Right cardiac atrium (tissue), 5 donors: ENCODE measurements at places on chromosomes 1 and 21.

DNA sequence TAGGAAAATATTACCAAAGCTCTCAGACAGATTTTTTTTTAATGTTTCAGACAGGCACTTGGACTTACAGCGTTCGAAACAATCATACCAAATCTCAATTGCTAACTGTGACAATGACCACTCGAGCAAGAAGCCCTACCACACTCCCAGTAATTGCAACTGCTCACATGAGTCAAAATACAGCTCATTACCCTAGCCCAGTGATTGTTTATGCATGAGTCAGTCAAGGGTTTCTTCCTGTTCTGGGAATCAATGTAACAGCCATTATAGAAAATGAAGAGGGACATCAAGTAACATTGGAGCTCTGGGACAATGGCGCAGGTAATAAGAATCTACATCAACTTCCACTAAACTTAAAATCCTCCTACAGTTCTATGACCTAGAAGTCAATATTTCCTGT lies 56.1 kb upstream of the SH3GLB1 start:
- no peak for DNase-seq

DNA sequence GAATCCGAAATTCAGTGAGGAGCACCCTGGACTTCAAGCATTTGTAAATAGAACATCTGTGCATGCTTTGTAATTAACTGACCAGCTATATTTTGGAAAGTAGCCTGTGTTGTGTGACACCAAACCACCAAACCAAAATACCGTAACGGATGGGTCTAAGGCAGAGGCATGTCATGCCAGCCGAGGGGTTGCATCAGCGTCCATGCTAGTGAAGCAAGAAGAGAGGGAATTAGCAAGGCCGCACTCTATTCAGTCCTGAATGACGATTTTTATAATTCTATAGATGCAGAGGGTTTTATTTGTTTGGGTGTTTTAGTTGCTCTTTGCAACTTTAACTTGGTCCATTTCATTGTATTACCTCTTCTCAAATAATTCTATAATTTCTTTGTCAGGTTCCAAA lies 116.8 kb upstream of the SMYD2 start:
- no peak for DNase-seq

DNA sequence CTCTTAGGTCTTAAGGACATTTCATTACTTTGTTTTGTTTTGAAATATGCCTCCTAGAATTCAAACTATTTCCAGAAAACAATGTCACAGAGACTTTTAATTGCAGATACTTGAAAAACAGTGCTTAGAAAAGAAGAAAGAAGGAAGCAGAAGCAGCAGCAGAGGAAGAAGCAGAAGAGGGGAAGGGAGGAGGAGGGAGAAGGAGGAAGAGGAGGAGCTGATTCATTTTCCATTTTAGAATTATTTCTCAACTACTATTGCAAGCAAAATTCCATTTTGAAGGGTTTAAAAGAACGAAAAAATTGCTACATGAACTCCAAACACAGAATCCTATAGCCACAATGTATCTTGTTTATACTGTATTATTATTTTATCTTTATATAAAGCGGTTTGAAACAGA lies 13.9 kb downstream of the RC3H1 start:
- no peak for DNase-seq

DNA sequence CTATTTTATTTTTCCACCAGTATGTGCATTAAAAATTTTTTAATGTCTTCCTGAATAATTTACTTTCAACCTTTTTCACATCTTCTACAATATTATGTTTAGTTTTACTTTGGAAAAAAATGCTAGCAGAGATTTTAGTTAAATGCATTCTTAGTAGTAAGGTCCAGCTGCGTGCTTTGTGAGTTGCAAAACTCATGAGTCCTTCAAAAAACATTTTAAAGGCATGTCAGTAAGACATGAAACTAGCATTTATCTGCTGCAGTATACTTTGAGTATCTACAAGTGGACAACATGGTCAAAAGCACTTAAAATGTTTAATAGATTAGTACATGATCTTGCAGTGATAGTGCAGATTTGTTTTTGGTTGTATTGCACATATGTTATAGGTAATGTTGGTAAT lies 139.0 kb downstream of the HS2ST1 start:
- DNase-seq, result no peak

DNA sequence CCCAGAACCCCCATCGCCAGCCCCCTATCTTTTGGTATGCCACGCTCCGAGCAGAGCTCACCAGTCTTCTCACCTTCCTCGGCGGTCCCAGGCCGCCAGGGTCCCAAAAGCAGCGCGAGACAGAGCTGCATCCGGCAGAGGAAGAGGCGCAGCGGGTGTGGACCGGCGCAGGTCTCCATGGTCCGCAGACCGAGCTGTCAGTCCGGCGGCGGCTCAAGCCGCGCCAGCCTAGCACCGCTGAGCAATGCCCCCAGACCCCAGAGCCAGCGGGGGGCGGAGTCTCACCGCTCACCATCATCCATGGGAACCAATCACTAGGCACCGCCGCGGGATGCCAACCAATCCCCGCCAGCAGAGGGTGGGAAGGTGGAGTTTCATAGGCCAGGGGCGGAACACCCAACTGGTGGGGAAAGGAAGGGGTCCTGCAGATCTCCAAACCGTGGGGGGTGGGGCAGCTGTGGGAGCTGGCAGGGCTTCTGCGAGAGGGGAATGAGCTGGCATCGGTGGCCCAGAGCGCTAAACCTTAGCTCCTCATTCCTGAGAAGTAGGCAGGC lies at the start of gene EPHA10:
TSS of gene EPHA10 (minus strand) at position 233 of the 554 bp plus-strand sequence. CDS start at position 179, 54 bp downstream.
- no peak for DNase-seq

DNA sequence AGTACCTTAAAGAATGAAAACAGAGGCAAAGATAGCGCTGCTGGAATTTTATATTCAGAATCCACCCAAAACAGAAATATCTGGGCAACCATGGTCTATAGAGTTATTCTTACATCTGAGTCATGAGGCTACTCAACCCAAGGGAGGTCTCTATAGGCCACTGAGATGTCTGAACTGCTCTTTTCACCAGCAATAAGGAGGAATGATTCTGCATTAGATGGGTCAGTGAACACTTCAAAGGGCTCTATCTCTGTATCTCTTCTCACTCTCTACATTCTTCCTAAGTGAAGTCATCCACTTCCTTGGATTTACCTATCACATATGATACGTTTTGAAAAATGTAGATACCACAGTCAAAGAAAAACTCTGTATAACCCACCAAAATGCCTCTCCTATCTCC lies 90.2 kb upstream of the NGF start:
- no peak for DNase-seq

- no peak for DNase-seq
Measured at GRCh38 chr1:200483491-200484143, 73.8 kb upstream of the ZNF281 start.

DNA sequence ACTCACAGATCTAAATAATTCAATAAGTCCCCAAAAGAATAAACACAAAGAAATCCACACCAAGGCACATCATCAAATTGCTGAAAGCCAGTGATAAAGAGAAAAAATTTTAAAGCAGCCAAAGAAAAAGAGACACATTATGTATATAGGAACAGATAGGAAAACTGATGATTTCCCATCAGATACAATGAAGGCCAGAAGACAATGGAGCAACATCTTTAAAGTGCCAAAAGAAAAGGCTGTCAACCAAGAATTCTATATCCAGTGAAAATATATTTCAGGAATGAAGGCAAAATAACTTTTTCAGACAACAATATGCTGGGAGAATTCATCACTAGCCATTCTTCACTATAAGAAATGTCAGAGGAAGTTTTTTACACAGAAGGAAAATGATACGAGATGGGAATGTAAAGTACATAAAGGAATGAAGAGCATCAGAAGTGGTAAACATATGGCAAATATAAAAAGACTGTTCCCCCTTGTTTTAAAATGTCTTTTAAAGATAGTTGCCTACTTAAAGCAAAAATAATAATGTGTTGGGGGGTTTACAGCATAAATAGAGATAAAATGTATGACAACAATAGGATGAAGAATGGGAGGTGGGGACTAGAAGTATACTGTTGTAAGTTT lies 9.4 kb upstream of the MYOG start:
- no peak for DNase-seq

DNA sequence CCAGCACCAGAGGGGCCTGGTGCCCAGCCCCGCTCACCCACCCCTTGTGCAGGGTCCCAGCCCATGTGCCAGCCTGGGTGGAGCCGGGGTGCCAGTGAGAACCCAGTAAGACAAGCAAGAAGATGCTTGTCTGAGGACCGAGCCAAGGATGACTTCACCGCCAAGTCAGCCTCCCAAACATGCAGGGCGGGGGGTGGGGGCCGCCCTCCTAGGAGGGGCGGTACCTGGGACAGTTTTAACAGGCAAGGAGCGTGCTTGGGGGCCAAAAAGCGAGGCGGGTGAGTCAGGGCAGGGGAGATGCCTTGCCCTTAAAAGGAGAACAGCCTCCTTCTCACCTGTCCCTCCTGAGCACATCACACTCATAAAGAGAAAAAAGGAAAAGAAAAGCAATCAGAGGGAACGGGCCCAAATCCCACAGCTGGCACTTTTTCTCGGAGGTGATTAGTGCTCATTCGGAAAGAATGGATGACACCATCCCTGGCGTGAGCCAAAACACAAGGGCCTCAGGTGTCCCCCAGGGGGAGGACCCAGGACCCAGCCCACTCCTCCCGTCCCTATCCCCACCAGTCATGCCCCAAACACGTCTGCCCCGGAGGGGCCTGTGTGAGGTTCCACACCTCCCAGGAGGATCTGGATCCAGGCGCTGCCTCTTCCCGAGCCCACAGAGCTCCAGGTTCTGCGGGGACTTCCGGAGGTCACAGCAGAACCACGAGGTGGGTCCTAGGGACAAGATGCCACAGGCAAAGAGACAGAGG lies 77.6 kb upstream of the IFFO2 start:
- no peak for DNase-seq

GRCh38 chr1:205670150-205670446 lies 10.2 kb downstream of the SLC45A3 start:
- DNase-seq, result no peak

DNA sequence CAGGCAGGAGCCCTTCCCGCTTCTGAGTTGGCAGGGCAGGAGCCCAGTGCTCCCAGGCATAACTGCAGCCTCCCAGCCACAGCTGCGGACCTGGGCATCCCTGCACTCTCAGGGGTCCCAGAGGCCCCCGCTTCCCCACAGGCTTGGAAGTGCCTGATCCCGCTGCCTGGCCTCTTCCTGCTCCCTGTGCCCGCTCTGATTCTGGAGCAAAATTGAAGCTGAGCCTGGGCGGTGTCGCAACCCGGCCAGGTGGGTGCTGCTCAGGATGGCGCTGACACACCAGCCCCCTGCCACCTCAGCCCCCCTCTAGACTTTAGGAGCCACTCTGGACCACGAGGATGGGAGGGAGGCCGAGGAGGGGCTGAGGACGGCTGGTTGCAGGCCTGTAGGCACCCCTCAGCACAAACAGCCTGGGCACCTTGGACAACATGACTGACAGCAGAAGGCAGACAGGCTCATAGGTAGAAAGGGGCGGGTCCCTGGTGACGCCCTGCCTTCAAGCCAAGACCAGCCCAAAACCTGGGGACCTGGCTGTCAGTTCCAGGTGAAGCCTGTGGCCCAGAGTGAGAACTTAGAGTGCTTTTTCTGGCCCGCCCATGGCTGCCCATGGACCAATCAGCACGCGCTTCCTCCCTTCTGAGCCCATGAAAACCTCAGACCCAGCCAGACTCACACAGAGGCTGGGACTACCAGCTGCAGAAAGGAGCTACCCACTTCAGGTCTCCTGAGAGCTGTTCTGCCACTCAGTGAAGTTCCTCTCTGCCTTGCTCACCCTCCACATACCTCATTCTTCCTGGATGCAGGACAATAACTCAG lies 7.2 kb downstream of the HLCS start:
- DNase-seq, result peak; percentile 25

GRCh38 chr1:1331068-1331965 lies at the start of gene TAS1R3:
TAS1R3 (plus strand) TSS chr1:1331280; CDS start chr1:1331346, 66 bp downstream.
- DNase-seq, result no peak

DNA sequence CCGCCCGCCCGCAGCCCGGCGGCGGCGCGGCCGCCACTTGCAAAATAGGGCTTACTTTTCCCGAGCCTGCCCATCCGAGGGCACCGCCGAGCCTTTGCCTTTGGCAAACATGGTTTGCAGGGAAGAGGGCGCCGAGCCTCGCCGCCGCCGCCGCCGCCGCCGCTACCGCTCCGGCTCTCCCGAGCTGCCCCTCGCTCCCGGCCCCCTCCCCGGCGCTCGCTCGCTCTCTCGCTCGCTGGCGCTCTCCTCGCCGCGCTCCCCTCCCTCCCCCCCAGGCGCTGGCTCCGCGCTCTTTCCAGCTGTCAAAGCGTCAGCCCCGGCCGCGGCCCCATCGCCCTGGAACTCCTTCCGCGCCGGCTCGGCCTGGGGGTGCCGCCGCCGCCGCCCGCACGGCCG lies 298 bp downstream of the SSBP3 start:
- DNase-seq, result no peak

- no peak for DNase-seq
Measured at GRCh38 chr1:31689854-31690253, 14.0 kb downstream of the COL16A1 start.

GRCh38 chr1:43990271-43991199 lies 864 bp upstream of the CCDC24 start:
- DNase-seq, result peak; percentile 53

DNA sequence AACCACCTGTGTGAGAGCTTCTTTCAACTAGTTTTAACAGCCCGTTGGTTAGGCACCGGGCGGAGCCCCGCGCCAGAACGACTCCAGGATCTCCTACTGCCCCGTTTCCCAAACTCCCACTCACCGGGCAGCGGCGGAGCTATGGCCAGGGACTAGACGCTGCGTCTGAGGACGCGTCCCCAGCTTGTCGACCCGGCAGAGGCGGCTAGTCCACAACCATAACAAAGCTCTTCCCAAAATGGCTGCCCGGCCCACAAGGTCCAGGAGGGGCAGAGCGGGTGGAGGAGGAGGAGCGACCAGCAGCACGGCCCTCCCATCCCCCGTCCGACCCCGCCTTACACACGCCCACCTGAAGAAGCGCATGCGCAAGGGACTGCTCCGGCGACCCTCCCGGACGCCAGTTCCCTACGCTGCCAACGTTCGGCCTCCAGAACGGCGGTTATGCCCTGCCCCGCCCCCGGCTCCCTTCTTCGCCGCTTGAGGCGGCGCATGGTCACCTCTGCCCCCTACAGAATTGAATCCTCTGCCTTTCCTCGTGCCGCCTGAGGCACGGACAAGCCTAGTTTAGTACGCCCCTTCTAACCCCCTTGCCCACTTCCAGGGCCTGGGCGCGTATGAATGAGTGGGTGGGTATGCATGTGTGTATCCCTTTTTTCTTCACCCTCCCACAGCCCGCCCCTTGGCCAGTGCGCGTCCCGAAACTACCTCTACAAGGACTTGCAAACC lies at the start of gene GPBP1L1:
TSS of gene GPBP1L1 (minus strand) at position 246 of the 726 bp plus-strand sequence. CDS start 27,446 bp downstream, outside the sequence.
- DNase-seq, result peak; percentile 98

DNA sequence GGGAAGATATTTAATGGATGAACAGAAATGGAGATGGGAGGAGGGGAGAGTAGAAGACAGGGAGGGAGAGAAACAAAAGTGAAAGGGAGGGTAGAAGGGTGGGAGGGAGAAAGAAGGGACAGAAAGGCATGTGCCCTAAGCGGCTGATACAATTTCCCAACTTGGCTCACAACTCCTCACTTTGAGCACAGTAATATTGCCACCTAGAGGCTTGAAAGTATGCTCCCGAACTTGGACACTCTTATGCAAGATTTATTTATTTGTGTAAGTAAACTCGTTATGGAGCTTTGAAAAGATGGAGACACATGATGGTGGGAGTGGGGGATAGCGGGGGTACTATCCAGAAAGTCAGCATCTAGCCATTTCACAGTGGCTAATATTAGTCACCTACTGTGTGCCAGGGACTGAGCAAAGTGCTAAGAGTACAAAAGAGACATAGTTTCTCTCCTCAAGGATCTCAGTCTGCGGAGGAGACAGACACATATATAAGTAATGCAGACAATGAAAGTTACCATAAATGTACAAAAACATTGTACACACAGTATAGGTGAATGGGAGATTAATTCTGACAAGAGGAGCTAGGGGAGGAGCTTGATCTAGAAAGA lies 189.7 kb downstream of the SEC16B start:
- no peak for DNase-seq

- DNase-seq, result no peak
Measured at GRCh38 chr1:101165954-101166353, 70.9 kb upstream of the S1PR1 start.

- no peak for DNase-seq
Measured at GRCh38 chr1:177959811-177960515, 9.9 kb downstream of the SEC16B start.
